ENCODE measurements at places on chromosomes 12 and 14. TPM values are rescaled to one million over a fixed set of nuclear protein-coding genes. Genes with fewer than 3 reads are reported as not detected.

- H3K27ac ChIP-seq, result no peak overlapping the region
- H3K36me3 ChIP-seq, result no peaks in the 10 kb centered on the region
- no peak overlapping the region for H3K4me3 ChIP-seq
- DNase-seq, result no peak
Measured at GRCh38 chr12:31207799-31208465, 118.0 kb downstream of the SINHCAF start.

DNA sequence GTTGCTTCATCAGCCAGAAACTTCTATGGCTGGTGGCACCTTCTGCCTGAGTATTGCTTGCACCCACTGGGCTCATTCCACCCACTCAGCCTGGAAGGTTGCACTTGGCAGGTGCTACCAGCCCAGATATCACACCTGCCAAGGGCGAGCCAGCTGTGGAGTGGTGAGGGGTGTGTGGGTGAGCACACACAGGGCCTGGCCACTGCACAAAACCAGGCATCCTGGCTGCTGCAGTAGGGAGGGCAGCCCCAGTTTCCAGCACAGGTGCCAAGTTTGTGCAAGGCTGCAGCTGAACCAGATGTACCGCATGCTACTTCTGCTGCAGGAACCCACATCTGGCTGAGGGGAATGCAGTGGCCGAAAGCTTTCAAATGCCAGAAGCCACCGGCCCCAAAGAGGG is 1147.8 kb downstream of the FSCB start:
- H3K4me1 ChIP-seq, result no peaks in the 10 kb centered on the region
- no peaks in the 10 kb centered on the region for H3K27me3 ChIP-seq
- H3K36me3 ChIP-seq, result no peaks in the 10 kb centered on the region

The SLC10A1 gene
- polyA plus RNA-seq, result 0.13 TPM

- H3K27me3 ChIP-seq, result no peaks in the 10 kb centered on the region
- no peak for DNase-seq
- H3K4me3 ChIP-seq, result no peak overlapping the region
- no peak overlapping the region for H3K27ac ChIP-seq
- H3K36me3 ChIP-seq, result no peaks in the 10 kb centered on the region
- no peaks in the 10 kb centered on the region for H3K4me1 ChIP-seq
Measured at GRCh38 chr12:8993827-8994226, 4.5 kb downstream of the KLRG1 start.

- no peaks in the 10 kb centered on the region for H3K27me3 ChIP-seq
- no peak overlapping the region for H3K27ac ChIP-seq
- no peaks in the 10 kb centered on the region for H3K4me1 ChIP-seq
- DNase-seq, result no peak
Measured at GRCh38 chr14:51401756-51402155, 161.7 kb downstream of the TMX1 start.

Measured in large intestine (tissue), 12 donors.